ENCODE measurements at places on chromosomes 12 and 14.

GRCh38 chr12:89836026-89836425 is 127.4 kb upstream of the ATP2B1 start:
- DNase-seq = no peak

- no peak for DNase-seq
Observed at GRCh38 chr12:71315328-71315985, 124.1 kb upstream of the LGR5 start.

DNA sequence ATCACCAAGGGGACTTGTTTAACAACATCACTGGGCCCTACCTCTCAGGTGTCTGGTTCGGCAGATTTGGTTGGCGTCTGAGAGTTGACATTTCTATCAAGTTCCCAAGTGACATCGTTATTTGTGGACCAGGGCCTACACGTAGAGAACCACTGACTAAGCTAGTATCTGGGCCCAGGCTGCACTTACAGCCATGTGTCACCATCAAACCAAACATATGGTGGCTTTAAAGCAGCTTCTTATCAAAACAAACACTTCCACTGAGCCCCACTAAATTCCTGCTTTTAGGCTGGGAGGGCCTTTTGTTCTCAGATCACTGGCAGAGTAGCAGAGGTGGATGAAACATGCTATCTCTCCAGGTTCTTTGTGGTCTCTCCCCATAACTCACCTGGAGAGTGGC is 220.5 kb downstream of the PELI2 start:
- DNase-seq = no peak

DNA sequence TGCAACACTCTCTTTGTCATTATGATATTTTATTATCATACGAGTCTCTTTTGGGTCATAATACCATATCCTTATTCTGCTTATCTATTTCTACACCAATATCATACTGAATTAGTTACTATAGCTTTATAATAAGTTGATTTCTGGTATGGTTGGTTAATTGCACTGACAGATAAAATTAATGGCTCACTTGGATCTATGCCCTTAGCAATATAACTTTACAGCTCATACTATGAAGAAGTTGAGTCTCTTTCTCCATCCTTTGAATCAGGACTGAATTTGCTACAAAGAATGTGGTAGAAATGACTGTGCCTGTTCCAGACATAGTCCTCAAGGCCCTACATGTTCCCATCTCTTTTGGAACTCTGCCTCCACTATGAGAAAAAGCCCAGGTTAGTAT is 139.7 kb upstream of the DYRK2 start:
- DNase-seq = no peak

- no peak for DNase-seq
Observed at GRCh38 chr12:80406253-80406652, 37.8 kb upstream of the PTPRQ start.

GRCh38 chr12:32205731-32206130 is 99.1 kb downstream of the BICD1 start:
- DNase-seq = no peak

DNA sequence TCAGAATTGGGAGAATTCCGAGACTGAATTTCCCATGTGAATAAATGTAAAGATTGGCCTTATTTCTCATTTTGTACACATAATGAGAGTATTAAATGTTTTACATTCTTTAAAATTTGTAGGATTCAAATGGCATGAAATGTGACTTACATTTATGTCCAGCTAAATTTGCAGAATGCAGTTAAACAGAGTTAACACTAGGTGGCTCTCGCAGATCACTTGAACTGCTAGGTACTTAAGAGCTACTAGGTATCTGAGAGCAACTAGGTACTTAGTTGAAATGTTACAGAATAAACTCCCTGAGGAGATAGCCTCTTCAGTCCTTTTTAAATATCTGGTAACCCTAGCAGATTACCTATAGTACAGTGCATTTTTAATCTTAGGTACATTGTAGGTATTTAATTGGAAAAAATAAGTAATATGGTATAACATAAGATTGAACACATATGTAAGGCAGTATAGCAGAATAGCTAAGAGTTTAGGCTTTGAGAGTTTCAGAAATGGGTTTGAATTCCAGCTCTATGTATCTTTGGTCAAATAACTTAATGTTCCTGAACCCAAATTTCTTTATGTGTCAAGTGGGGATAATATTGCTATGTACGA is 73.8 kb downstream of the KIAA0586 start:
- DNase-seq = peak; percentile 41

GRCh38 chr14:94381149-94382030 is 7.0 kb downstream of the SERPINA1 start:
- DNase-seq = no peak

Data from GDM1 (cell line).